Activated T-cell treated with anti-CD3 and anti-CD28 coated beads, Interleukin-2, amount 50 U/mL, for 48 hours (primary cell): ENCODE measurements at places on chromosomes 3 and 15.

DNA sequence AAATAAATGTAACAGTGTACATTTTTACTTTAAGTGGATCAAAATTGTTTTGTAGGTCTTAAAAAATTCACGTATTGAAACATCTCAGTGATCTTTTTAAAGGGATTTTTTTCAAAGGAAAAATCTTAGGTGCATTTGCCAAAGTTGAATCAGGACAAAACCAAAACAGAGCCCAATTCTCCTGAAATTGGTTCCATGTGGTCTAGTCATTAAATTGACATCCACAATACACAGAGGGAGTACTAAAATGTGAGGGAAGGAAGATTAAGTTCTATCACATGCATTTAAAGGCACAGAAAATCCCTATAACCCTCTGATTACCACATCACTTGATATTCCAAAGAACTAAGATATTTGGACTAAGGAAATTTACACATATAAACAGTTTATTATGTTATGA is 39.3 kb upstream of the HDC start:
- DNase-seq, result no peak

- DNase-seq, result no peak
Observed at GRCh38 chr3:5017925-5018531, 38.8 kb downstream of the BHLHE40 start.

GRCh38 chr15:40927495-40927872 is 1.7 kb upstream of the DLL4 start:
- no peak for DNase-seq

DNA sequence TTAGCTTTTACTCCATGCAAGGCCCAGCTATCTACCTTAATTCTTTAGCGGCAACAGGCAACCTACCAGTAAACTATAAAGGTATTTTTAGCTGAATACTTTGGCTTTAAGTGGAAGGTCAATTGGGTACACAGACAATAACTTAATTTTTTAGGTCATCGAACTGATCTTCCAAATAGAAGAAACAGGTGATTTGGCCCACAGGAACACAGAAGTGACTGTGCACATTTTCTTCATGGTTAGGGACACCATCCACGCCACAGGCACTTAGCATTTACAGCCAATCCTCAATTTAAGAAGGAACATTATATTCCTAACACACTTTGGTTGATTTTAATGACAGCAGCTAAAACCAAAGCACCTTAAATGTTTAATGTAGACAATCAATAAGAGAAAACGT is 1.9 kb downstream of the ARPP19 start:
- DNase-seq, result no peak

GRCh38 chr15:62457100-62457499 is 292.0 kb upstream of the C2CD4B start:
- no peak for DNase-seq
